ENCODE measurements at places on chromosomes 11 and 22. TPM values are rescaled to one million over a fixed set of nuclear protein-coding genes. Genes with fewer than 3 reads are reported as not detected.

GRCh38 chr11:95058621-95059020 is 8.1 kb upstream of the SRSF8 start:
- peaks cover 14% of the 10 kb centered on the region for H3K27me3 ChIP-seq
- no peak overlapping the region for H3K4me3 ChIP-seq
- H3K27ac ChIP-seq = no peak overlapping the region
- H3K4me1 ChIP-seq = no peaks in the 10 kb centered on the region
- DNase-seq = no peak

DNA sequence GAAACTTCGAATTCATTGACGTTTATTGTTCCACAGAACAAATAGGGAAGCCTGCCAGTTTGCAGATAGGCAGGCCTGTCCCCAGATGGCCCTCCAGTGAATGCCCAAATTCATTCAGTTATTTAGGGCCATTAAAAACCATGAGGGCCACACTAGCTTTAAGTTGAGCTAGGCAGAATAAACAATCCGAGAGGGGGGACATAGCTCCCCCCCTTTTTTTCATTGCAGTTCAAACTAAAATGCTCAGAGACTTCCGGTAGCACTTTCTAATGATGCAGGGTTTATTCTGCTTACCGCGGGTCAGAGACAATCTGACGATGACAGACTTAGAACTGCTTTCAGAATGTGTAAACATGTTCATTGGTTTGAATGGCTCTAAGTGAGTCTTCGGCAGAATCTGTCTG is 72.0 kb downstream of the ZBTB16 start:
- no peaks in the 10 kb centered on the region for H3K36me3 ChIP-seq

DNA sequence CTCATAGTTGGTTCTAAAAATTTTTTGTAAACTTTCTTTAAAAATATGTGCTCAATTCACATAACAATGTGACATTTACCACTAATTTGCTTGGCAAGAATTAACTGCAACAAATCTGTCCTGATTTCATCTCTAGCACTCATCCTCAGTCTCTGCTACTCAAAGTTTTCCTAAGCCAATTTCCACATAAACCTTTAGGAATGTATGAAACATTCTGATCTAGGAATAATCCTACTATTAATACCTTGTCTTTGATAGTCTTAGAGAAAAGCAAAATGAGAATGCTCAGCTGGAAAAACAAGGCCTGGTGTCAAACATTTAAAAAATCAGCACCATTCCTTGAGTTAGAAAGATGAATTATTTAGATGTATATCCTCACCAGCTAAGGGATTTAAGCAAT is 114.3 kb downstream of the CD44 start:
- H3K4me1 ChIP-seq = no peaks in the 10 kb centered on the region
- no peak for DNase-seq
- no peaks in the 10 kb centered on the region for H3K36me3 ChIP-seq
- no peak overlapping the region for H3K4me3 ChIP-seq
- no peak overlapping the region for H3K27ac ChIP-seq

The MIAT gene
- total RNA-seq = 12.2 TPM

Data from type B pancreatic cell (in vitro differentiated cells).